ENCODE measurements at places on chromosomes 16 and 17.

- DNase-seq = no peak
Measured at GRCh38 chr17:28810437-28810836, 32.2 kb downstream of the FAM222B start.

DNA sequence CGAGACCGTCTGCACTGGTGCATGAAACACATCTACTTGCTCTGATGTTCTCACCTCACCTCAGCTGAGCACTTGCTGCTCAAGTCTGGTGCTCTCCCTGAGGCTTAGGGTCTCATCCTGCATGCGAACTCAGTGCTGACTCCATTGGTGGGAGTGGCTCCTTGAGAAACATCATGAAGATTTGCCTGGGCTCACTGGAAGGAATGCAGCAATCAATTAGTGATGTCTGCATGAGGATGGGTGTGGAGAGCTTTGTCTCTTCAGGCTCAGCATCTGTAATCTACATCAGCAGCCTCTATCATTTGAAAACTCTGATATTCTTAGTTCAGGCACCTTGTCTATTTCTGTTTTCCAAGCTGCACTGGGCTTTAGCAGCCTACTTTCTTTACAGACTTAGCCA, 204.4 kb downstream of the IRF8 start:
- no peak for DNase-seq

DNA sequence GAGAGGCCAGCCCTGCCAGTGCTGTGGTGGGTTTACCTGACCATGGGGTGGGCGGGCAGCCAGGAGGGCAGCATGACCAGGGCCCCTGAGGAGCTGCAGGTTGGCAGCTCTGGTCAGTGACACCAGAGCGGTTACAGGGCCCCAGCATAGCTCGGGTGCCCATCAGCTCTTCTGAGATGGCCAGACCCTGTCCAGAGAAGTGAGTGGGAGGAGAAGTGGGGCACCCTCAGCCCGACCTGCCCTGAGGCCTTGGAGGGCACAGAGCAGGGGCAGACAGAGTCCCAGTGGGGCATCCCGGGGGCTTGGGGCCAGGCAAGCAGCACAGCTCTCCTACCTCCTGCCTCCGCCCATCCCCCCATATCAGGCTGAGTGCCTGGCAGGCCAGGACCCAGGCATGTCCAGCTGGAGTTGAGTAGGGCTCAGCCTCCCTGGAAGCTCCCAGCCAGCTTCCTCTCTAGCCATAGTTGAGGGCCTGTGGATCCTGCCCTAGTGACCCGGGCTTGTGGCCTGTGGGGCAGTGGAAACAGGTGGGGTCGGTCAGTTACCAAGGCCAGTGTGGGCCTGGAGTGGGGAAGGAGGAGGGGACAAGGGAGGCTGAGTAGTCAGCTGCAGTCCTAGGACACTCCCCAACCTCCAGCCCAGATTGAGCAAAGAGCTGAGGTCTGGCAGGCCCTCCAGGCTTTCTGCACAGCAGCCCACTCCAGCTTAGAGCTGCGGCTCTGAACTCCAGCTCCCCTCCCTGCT, 83.5 kb downstream of the AMFR start:
- DNase-seq = no peak

DNA sequence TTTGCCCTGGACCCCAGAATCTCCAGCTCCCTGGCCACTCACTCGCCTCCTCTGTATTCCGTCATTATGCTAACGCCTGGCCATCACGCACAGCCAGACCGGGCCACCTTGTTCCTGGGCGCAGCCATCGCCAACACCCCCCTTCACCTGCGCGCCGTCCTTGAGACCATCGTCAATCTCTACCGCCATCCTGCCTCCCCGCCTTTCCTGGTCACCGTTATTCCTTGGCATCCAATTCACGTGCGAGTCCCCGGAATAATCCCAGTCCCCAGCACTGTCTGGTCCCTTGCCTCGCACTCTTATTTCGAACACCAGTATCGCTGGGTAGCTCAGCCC, 541 bp downstream of the VKORC1 start:
- DNase-seq = no peak

GRCh38 chr16:70700101-70701020, 14.5 kb upstream of the MTSS2 start:
- no peak for DNase-seq

DNA sequence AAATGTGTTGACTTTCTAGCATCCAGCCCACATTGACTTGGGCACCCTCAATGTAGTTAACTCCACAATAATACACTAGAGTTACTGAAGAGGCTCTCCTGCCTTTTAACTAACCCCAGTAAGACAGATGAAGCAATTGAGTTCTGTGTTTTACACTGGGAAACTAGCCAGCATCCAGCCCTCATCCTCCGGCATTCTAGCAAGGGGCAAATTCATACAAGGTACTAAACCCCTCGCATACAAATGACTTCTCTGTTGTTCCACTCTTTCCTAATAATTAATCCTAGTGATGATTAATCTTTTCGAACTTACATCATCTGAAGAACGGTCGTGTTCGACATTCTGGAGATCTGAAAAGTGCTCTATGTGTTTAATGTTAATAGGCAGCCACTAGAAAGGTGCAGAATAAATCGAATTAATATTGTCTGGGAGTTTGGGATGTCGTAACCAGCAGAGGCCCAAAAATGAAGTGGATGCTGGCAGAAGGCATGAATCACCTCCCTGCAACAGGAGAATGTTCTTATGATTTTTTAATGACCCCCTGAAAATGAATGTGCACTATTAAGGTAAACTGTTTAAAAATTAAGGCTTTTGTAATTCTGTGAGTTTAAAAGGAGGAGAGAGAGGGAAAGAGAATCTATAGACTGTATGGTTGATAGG, 249.4 kb downstream of the SNX29 start:
- DNase-seq = no peak

GRCh38 chr17:17159571-17159970, 46.6 kb downstream of the PLD6 start:
- DNase-seq = no peak

- DNase-seq = no peak
Measured at GRCh38 chr16:73426433-73427160, 378.7 kb upstream of the ZFHX3 start.

DNA sequence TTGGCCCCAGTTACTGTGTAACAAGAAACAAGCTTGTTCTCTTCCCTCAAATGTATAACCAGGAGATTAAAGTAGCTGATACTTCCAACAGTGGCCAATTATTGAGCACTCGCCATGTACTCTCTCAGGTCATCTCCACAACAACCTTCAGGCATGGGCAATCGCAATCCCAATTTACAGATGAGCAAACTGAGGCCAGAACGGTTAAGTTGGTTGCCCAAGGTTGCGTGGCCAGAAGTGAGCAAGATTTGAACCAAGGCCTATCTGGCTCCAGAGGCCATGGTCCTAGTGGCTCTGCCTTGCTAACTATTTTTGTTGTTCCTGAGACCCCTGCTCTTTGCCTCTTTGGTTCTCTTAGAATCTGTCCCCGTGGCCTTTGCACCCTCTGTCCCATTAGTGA, 33.6 kb downstream of the IRX5 start:
- DNase-seq = no peak

GRCh38 chr17:43477832-43478634, 5.7 kb upstream of the DHX8 start:
- DNase-seq = no peak

DNA sequence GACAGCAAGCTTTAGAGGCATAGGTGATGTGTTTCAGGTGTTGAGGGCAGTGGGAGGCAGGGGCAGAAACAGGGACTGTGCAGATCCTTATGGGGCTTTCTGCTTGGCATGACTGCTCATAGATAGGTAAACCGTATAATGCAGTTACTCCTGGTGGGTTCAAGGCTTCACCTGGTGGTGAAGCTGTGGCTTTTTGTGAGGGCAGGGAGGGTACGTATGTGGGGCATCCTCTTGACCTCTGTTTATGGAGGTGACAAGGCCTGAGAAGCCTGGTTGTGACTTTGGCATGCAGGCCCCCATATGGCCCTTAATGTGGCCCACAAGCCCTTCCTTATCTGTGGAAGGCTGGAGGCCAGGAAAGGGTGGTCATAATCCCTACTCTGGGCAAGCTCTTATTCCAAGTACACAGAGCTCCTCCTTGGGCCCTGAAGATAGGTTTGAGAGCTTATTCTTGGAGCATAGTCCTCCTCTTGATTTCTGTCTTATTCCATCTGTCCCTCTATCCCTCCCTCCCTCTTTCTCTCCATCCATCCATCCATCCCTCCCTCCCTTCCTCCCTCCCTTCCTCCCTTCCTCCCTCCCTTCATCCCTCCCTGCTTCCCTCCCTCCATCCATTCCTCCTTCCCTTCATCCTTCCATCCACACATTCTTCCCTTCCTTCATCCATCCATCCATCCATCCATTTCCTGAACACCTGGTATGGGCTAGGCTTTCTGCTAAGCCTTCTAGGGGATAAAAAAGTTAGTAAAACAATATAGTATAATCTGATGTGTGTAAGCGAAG, 1.3 kb upstream of the CCL16 start:
- no peak for DNase-seq

- DNase-seq = no peak
Measured at GRCh38 chr16:52634528-52634927, 87.6 kb upstream of the TOX3 start.

DNA sequence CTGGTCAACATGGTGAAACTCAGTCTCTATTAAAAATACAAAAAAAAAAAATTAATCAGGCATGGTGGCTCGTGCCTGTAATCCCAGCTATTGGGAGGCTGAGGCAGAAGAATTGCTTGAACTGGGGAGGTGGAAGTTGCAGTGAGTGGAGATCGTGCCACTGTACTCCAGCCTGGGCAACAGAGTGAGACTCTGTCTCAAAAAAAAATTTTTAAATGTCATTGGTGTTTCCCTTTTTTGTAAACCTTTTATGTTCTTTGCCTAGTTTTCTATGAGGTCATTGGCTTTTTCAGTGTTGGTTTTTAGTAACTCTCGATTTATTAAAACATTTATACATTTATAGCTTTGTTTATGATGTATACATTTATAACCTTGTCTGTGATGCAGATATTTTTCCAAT, 18.2 kb downstream of the NLRC5 start:
- no peak for DNase-seq

DNA sequence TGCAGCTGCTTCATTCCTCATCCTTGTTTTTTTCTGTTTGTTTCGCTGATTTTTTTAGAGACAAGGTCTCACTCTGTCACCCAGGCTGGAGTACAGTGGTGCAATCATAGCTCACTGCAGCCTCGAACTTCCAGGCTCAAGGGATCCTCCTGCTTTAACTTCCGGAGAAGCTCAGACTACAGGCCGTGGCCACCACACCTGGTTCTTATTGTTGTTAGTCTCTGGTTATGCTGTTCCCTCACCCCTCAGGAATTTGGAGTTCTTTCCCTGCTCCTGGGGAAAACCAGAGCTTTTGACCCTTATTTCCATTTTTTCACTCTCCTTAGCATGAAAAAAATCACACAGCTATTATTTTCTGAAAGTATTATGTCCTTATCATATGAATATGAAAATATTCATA, 1.8 kb downstream of the ODF4 start:
- DNase-seq = no peak

- DNase-seq = no peak
Measured at GRCh38 chr17:50858486-50859225, 7.5 kb downstream of the TOB1 start.

DNA sequence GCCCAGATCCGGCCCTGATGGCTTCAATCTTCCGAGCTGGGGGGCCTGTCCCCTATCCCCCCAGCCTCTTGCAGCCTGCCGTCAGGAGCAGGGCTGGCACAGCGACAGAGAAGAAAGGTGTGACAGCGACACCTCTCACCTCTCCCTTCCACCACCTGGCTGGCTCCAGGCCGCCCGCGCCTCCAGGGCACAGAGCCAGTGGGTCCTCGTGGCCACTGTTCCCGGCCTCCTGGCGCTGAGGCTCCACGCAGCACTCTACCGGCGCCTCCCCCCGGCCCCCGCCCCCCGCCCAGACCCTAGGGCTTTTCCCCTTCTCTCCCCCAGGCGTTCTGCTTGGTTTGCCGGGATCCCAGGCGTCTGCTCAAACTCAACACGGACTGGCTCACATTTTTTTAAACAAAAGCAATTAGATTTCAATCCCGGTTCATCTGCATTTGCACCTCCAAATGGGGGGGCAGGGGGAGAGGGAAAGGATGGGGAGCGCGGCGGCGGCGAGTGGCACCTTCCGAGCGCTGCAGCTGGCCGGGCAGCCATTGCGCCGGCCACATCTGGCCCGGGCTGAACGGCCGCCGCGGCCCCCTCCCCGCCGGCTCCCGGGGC, 12.8 kb upstream of the CBX8 start:
- DNase-seq = no peak

GRCh38 chr17:79619196-79619595, 8.3 kb upstream of the RBFOX3 start:
- DNase-seq = no peak

- DNase-seq = no peak
Measured at GRCh38 chr16:79175286-79176057, 425.1 kb downstream of the MAF start.

DNA sequence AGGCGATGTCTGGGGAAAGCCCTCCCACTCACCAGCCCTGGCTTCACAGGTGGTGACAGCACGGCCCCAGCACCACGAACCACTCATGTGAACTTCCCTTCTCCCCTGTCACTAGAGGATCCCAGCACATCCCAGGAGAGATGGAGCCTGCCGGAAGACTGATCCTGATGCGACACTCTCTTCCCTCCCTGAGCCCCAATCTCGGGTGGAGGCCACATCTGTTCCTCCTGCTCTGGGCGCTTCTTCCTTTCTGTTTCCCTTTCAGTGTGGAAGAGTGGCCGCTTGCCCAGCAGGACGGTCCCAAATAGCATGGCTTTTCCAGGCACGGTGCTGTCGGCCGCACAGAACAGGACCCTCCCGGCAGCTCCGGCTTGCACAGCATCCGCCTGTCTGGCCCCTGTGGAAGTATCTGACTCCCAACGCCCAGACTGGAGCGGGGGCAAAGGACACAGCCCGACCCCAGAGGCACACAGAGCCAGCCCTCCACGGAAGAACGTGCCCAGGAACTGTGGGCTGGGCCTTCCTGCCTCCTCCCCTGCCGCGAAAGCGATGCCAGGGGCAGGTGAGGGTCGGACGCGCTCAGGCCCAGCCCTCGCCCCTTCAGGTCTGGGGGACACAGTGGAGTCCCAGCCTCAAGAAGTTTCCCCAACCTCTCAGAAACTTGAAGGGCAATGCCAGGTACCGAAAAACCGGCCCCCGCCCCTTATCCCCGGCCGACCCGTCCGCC, 37.6 kb downstream of the CBFA2T3 start:
- DNase-seq = no peak

- no peak for DNase-seq
Measured at GRCh38 chr17:17015230-17015629, 27.0 kb upstream of the MPRIP start.

DNA sequence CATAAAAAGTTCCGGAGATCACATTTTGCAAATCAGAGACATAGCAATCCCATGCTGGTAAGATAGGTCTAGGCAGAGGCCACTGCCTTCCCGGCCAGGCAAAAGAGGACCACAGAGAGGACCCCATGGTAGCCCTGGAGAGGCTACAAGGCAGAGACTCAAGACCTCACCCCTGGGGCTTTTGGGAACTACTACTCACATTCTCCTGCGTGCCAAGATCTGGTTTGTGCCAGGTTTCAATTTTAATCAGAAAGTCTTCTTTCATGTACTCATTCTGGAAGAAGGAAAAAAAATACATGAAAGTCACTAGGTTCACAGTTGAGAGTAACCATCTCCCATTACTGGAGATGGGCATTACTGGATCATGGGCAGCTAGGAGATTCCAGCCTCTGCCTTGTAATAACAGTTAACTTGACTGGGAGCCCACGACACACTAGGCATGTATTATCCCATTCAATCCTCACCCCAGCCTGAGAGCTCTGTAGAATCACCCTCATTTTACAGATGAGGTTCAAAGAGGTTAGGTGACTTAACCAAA, 21.2 kb downstream of the PITPNA start:
- DNase-seq = no peak

Measured in activated CD4-positive, alpha-beta memory T cell treated with anti-CD3 and anti-CD28 coated beads, Interleukin-2, amount 10 ng/mL, durations not matched to agents 7 days and 5 days (primary cell).